ENCODE measurements at places on chromosomes 2 and 18.
A peak's percentile ranks its signal among the peaks of the same experiment; 100 is the strongest.

- no peak for DNase-seq
- no peaks in the 10 kb centered on the region for H3K4me1 ChIP-seq
- no peak overlapping the region for H3K27ac ChIP-seq
Observed at GRCh38 chr18:30945761-30946160, 96.8 kb downstream of the DSC3 start.

DNA sequence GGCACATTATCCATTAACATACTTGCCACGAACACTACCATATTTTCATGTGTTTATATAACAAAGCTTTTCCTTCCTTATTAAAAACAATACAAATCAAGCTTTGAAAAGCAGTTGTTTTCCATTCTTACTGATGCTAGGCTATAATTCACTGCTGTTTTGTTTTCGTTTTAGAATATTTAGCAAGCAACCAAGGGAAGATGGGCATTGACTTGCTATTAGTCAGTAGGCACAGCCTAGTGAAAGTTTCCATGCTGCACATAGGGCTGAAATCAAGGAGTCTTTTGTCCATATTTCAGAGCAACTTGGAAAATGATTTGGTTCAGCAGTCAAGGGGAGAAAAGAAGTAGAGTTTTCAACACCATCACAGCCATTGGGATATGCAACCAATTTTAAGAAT lies 31.3 kb downstream of the BCL2 start:
- H3K4me1 ChIP-seq: peaks cover 1% of the 10 kb centered on the region
- no peak overlapping the region for H3K27ac ChIP-seq
- H3K36me3 ChIP-seq: no peaks in the 10 kb centered on the region
- H3K4me3 ChIP-seq: no peak overlapping the region
- no peak for DNase-seq

DNA sequence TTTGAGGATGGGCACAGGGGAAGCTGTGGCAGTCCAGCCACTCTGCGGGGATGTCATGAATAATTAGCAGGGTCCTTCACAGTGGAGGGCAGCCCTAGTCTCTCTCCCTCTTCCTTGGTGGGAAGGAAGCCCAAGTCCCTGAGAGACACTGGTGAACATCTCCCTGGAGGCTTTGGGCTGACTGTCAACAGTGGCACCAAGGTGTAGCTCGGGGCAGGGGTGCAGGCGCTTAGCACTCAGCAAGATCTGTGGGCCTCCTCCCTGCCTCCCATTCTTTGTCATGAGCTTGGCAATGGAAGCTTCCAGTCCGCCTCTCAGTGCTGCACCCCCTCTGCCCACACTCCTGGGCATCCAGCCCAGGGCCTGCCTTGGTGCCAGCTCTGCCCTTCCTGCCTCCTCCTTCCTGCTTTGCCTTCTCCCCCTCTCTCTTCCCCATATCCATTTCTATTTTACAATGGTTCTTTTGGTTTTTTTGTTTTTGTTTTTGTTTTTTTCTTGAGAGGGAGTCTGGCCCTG lies 59.4 kb downstream of the STEAP3 start:
- no peak overlapping the region for H3K4me3 ChIP-seq
- H3K27me3 ChIP-seq: peaks cover 10% of the 10 kb centered on the region
- no peak for DNase-seq
- H3K4me1 ChIP-seq: no peaks in the 10 kb centered on the region
- H3K27ac ChIP-seq: no peak overlapping the region
- no peaks in the 10 kb centered on the region for H3K36me3 ChIP-seq

- H3K4me3 ChIP-seq: no peak overlapping the region
- H3K4me1 ChIP-seq: peaks cover 7% of the 10 kb centered on the region
- DNase-seq: no peak
- no peak overlapping the region for H3K27ac ChIP-seq
Observed at GRCh38 chr2:160541745-160542144, 48.1 kb upstream of the RBMS1 start.

GRCh38 chr2:227805578-227805977 lies 8.1 kb upstream of the CCL20 start:
- H3K27me3 ChIP-seq: no peaks in the 10 kb centered on the region
- DNase-seq: no peak
- no peak overlapping the region for H3K4me3 ChIP-seq
- no peaks in the 10 kb centered on the region for H3K36me3 ChIP-seq
- H3K4me1 ChIP-seq: no peaks in the 10 kb centered on the region

DNA sequence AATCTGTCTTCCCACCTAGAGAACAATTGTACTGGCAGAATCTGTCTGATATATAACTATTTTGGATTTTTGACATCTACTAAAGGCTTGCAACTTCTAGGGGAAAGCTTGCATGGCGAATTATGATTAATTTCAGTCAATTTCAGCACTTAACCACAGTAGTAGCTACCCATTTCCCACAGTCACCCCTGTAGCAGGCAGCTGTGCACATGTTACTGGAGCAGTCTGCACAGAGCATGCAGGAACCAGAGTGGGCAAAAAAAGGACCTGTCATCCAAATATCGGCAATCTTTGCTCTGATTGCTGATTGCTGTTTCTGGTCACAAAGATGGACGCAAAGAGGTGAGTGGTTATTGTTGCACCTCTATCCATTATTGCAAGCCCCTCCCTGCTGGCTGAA lies 473.3 kb downstream of the SPAG16 start:
- no peak overlapping the region for H3K4me3 ChIP-seq
- no peak overlapping the region for H3K27ac ChIP-seq
- no peaks in the 10 kb centered on the region for H3K36me3 ChIP-seq

- H3K27me3 ChIP-seq: no peaks in the 10 kb centered on the region
- no peak overlapping the region for H3K4me3 ChIP-seq
- H3K36me3 ChIP-seq: no peaks in the 10 kb centered on the region
- H3K27ac ChIP-seq: peak overlapping the region; percentile 62
- no peak for DNase-seq
- peaks cover 35% of the 10 kb centered on the region for H3K4me1 ChIP-seq
Observed at GRCh38 chr2:97965116-97965515, 30.6 kb downstream of the TMEM131 start.

GRCh38 chr18:35494251-35495220 lies 3.2 kb downstream of the INO80C start:
- H3K27me3 ChIP-seq: no peaks in the 10 kb centered on the region
- no peaks in the 10 kb centered on the region for H3K36me3 ChIP-seq
- no peak for DNase-seq
- no peak overlapping the region for H3K27ac ChIP-seq

Data from progenitor cell of endocrine pancreas (in vitro differentiated cells).